ENCODE measurements at places on chromosomes 11 and 22.

- DNase-seq, result no peak
These were observed 657.0 kb upstream of the B3GAT1 start for GRCh38 chr11:135069063-135069462.

DNA sequence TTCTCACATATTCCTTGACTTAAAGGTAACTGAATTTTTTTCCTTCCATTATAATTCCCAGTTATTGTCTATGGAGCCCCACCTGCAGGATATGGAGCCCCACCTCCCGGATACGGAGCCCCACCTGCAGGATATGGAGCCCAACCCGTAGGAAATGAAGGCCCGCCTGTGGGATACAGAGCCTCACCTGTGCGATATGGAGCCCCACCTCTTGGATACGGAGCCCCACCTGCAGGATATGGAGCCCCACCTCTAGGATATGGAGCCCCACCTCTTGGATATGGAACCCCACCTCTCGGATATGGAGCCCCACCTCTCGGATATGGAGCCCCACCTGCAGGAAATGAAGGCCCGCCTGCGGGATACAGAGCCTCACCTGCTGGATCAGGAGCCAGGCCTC, 28.1 kb downstream of the WBP2NL start:
- DNase-seq, result no peak

- DNase-seq, result no peak
These were observed 243.6 kb upstream of the LUZP2 start for GRCh38 chr11:24253237-24253760.

- DNase-seq, result no peak
These were observed 921 bp downstream of the TESMIN start for GRCh38 chr11:68750195-68751003.

GRCh38 chr11:19013181-19013857, 47.2 kb downstream of the MRGPRX2 start:
- no peak for DNase-seq

DNA sequence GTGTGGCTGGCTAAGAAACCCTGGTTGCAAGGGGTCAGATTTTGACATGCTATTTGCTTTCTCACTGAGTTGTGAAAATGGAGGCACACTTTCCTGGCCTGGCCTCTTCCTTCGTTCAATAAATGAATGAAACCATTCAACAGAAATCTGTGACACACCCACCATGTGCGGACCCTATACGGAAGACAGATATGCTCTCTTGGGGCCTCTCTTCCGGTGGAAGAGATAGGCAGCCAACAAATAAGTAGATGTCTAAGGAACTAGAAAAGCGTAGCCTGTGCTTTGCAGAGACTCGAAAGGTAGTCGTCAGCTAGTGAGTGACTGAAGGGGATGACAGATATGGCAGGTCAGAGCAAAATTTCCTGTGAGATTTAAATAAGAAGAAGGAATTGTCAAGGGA, 5.3 kb downstream of the KCNQ1OT1 start:
- no peak for DNase-seq

DNA sequence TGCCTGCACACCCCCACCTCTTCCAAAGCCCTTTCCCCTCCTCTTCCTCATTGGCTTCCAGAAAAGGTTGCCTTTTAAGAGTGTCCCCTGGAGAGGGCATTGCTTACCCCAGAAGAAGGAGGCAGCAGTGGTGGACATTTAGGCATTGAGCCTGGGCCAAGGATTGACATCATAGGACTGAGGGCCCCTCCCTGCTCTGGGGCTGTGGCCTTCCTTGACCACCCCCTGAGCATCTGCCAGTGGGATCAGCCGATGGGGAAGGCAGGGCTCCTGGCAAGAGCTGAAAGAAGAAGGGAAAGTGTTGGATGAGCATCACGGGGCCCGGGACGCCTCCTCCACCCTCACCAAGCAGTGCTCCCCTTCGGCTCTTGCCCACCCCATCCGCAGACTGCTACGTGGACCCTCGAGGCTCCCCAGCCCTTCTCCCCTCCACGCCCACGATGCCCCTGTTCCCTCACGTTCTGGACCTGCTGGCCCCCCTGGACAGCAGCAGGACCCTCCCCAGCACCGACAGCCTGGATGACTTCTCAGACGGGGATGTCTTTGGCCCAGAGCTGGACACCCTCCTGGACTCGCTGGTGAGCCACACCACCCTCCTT, 37.4 kb downstream of the ZC3H7B start:
- DNase-seq, result no peak

DNA sequence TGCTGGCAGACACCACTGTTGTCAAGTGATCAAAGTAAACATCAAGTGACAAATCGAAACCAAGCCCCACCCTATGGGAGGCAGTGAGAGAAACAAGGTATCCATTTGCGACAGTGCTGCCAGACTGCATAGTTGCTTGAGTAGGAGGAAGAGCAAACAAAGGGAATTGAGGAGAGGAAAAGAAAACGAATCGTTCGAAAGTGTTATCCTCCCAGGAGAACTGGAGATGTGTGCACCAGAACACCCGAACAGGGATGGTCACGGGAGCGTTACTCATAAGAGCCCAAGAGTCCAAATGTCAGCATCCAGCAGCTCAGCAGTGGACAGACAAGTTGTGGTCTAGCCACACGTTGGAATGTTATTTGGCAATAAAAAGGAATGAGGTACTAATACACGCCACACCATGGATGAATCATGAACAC, 58.4 kb upstream of the NUP50 start:
- peak; percentile 70 for DNase-seq

DNA sequence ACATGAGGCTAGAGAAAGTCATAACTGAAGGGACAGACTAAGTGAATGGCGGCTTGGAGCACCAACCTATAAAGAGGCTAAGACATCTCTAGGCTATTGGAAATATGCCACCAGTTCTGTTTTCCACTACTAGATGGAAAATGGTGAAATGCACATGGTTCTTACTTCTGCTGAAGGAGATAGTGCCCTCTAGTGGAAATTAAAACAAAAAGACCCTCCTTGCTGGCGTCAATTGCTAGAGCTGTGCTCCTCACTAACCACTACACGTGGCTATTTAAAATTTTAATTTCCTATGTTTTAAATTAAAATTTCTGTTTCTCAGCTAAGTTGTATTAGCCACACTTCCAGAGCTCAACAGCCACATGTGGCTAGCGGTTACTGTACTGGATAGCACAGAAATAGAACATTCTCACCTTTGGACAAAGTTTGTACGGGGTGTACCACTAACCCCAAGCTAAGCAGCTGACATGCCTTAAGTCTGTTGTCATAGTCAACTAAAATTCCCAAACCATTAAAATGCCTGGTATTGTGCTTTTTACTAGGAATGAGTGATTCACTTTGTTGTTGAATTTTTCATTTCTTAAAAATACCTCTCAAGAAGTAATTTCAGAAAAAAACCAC, 34.1 kb upstream of the CALCA start:
- DNase-seq, result peak; percentile 44

- DNase-seq, result peak; percentile 57
These were observed 432 bp upstream of the GRK2 start for GRCh38 chr11:67265633-67266448.

All from EL (cell line).